ENCODE measurements at places on chromosomes 11 and 22.

GRCh38 chr11:7098235-7098832 is 9.5 kb downstream of the RBMXL2 start:
- DNase-seq = peak; percentile 37

DNA sequence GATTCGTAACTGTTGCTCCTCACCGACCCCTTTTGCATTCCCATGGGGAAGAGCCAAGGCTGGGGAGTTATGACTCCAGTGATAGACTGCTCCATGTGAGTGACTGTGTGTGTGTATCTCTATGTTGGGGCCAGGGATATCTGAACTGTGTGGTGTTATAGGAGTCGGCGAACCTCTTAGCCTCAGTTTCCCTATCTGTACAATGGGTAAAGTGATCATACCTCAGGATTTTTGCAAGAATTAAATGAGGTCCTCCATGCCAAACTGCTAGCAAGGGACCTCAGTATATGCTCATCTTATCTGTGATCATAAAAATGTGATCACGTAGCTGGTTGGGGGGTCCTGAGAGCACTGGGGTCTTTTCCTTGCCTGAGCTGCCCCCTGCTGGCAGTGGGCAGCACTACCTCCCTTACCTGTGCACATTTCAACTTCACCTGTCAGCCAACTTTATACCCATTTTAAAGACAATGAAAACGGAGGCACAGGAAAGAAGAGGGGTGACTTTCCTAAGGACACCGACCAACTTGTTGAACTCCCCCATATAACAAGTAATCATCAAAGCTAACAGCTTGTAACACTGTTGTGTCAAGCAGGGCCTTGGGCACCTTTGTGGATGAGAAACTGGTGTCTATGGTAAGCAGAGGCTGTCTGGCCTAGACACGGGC is 1.4 kb upstream of the DPP3 start:
- no peak for DNase-seq

DNA sequence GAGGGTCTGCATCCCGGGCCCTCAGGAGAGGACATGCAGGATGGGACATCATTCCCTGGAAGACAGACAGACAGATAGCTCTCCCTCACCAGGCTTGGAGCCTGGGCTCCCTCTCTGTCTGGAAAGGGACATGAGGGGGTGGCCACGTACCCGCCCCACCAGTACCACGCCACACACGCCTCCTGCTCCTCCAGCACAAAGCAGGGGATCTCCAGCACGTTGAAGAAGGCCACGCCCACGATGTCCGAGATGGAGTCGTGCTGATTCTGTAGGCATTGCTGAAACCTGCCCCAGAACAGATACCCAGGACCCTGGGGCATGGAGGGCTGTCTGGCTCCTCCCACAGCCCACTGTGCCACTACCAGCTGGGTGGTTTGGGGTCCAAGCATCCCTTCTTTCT is 2.2 kb downstream of the PLA2G3 start:
- DNase-seq = no peak

GRCh38 chr22:26374391-26375026 is 54.6 kb upstream of the ASPHD2 start:
- DNase-seq = no peak

DNA sequence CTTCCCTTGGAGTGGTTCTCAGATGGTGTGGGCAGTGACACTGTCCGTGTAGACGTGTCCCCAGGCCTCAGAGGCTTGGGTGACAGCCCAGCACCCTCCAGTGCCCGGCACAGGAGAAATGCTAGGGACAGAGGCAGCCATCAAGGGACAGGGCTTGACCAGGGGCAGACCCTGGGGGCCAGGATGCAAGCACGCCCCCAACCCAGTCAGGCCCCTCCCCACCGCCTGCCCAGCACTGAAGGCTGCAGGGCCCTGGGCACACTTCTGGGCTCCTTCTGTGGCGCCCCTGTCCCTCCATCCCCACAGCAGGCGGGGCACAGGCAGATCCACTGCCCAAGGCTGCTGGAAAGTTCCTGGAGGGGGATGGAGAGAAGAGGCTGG is 11.1 kb downstream of the IGF2 start:
- DNase-seq = no peak

- peak; percentile 11 for DNase-seq
Measured at GRCh38 chr11:28820296-28820989, 712.3 kb downstream of the METTL15 start.

DNA sequence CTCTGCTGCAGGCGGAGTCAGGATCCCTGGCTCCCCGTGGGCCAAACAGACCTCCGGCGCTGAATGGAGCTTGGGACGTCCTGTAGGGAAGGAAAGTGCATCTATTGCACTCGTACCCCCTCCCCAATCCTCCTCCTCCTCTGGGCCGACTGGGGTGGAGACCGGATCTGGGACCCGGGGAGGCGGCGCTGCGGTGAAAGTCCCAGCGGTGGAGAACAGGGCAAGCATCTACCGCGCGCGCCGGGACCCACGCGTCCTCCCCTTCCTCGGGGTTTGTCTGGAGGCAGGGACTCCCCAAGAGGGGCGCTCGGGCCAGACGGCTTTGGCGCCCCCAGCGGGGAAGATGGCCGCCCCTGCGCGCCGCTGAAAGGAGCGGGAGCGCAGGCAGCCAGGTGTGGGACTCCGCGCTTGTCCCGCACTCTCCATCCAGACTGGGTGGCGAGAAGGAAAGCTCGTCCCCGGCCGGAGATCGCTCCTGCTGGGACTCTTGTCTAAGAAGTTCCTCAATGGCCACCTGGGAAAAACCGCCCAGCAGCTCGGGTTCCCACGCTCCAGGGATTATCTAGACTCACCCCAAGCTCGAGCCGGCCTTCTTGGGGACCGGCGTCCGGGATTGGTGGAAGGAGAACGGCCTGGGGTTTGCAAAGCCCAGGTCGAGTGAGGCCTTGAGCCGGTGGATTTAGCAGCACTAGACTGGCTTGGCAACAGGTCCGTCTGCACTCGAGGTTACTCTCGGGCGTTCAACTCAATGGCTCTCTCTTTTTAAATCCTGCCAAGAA is 718 bp downstream of the FADS2 start:
- peak; percentile 24 for DNase-seq

- DNase-seq = no peak
Measured at GRCh38 chr22:49966774-49967705, 6.5 kb downstream of the PIM3 start.

DNA sequence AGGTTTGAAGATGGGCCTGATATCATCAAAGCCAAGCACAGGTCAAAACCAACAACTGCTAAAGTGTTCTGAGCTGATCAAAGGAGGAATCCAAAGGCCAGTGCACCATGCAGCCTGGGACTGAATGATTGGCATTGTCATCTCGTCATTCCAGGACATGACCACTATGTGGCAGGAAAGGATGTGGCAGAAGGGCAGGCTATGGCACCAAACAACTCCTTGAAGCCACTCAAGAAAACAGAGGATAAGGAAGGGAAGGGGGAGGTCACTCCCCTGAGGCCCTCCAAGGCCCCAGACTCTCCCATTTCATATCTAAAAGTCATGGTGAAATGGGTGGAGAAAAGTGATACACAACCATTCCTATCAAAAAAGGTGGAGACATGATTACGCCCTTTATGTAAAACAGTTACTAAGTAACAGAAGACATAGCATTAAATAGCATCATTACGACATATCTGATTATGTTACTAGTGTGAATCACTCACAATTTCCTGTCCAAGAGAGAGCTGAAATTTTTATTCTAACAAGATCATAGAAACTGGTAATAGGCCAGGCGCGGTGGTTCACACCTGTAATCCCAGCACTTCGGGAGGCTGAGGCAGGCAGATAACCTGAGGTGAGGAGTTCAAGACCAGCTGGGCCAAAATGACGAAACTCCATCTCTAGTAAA is 49.3 kb downstream of the AHNAK start:
- peak; percentile 51 for DNase-seq

GRCh38 chr11:17406082-17406817 is 17.8 kb upstream of the KCNJ11 start:
- no peak for DNase-seq

Measured in fibroblast of skin of abdomen (primary cell).